ENCODE measurements at places on chromosomes 16 and 17. TPM values are rescaled to one million over a fixed set of nuclear protein-coding genes. Genes with fewer than 3 reads are reported as not detected.

DNA sequence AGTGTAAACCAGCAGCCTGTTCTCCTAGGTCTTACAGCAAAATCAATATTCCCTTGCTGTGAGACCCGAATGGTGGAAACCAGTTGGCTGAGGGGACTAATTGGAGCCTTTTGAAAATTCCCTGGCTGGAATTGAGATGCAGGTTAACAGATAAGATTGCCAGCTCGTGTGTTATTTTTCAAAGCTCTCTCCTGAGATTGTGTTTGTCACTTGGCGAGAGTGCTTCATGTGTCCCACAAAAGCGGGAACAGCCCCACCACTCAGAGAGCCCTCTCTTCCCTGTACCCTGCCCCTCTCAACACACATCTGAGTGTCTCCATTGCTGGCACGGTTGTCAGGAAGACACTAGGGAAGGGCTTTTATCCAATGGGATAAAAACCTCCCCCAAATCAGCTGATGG, 356.1 kb downstream of the CPPED1 start:
- no peak for DNase-seq

Gene CLEC3A
- polyA plus RNA-seq: not detected

Gene NLGN2
- 29.9 TPM for polyA plus RNA-seq

GRCh38 chr17:68384941-68385340, 72.4 kb downstream of the WIPI1 start:
- DNase-seq: no peak

Gene BOLA2
- 102 TPM for polyA plus RNA-seq
